Activated CD4-positive, alpha-beta T cell treated with anti-CD3 and anti-CD28 coated beads, Interleukin-2, amount 50 U/mL, for 24 hours (primary cell): ENCODE measurements at places on chromosomes 7 and 10.

DNA sequence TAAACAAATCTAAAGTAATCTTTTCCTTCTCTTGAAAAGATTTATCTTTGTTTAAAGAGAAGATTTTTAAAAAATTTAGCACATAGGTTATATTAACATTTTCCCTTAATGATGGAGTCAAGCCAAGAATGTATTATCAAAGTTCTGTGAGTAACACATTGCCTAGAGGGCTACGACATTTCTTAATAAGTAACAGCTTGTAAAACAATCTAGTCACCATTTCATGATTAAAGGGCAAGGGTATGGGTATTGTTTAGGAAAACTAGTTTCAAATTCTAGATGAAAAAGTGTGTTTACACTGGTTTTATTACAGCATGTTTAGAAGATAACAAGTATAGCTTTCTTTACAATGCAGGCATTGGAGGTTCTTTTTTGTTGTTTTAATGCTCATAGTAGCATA, 28.6 kb upstream of the LAMB4 start:
- DNase-seq, result no peak

GRCh38 chr7:85160223-85160622, 26.6 kb downstream of the SEMA3D start:
- no peak for DNase-seq

GRCh38 chr10:3534433-3534832, 250.6 kb downstream of the KLF6 start:
- no peak for DNase-seq

GRCh38 chr10:91617072-91617609, 15.7 kb downstream of the PPP1R3C start:
- DNase-seq, result no peak

DNA sequence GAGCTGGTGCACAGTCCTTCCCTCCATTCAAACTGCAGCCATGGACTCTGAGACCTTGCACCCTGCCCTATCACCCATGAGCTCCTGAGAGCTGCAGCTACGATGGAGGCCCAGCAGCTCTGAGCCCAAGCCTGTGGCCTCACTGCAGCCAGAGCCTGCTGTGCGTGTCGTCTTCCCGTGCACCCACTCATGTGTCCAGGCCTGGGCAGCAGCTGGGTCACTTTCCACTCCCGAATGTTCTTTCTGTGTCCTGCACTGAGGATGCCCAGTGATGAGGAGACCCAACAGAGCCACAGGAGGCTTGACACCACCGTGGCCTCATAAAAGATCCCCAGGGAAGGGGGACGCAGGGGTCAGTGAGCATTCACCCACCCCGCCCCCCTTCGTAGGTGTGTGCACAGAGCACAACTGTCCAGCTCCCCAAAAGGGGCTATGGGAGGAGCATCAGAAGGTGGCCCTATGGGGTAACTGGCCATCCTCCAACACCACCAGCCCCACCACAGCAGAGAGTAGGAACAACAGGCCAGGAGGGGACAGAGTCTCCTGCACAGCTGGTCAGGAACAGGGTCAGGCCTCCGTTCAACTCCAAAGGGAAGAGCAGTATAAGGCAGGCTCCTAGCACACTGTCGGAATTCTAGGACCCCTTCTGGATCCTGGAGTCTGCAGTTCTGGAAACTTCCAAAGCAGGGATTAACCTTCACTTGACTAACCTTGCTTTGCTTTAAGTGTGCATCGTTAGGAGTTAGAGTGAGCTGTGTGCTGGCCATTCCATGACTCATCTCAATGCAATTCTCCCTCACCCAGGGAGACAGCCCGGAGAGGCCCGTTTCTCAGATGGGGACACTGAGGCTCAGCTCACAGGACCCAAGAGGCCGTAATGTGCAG, 52.6 kb downstream of the RASGEF1A start:
- DNase-seq, result no peak
